A673 (cell line): ENCODE measurements at places on chromosomes 11 and 22.
A peak's percentile ranks its signal among the peaks of the same experiment; 100 is the strongest.

GRCh38 chr22:22021162-22021750 lies 38.7 kb upstream of the TOP3B start:
- no peak for DNase-seq

DNA sequence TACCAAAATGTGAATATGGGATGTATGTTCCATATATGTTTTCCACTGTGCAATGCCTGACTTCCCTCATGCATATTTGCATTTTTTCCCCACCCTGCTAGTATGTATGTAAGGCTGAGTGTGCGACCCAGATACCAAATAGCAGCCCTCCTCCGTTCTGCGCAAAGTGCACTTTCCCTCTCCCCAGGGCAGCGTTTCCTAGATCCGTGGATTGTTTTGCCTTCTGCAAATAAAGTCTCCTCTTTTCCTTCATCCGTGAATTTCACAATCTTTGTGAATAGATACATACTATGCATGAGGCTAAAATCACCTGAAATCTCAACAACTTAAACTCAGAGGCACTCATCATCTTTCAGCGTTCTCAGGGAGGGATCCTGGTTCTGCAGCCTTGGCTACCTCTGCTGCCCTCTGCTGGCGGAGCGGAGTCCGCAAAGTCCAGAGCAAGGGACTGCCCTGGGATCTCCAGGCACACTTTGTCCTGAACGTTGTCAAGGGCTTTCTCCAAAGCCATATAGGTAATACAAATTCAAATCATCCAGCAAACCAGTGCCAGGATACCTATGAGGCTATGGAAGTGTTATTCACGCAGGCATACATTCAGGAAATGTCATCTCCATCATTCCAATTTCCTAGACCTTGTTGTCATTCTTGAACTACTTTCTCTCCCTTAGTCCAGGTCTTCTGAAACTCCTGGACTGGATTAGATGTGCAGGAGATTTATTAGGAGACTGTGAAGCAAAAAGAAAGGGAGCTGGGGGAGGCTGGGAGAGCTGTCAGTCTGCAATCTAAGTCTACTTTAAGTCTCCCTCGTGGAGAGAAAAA lies 53.1 kb downstream of the CNTF start:
- peak; percentile 75 for DNase-seq

- DNase-seq = peak; percentile 63
Measured at GRCh38 chr11:37087650-37088572, 489.9 kb upstream of the RAG2 start.

DNA sequence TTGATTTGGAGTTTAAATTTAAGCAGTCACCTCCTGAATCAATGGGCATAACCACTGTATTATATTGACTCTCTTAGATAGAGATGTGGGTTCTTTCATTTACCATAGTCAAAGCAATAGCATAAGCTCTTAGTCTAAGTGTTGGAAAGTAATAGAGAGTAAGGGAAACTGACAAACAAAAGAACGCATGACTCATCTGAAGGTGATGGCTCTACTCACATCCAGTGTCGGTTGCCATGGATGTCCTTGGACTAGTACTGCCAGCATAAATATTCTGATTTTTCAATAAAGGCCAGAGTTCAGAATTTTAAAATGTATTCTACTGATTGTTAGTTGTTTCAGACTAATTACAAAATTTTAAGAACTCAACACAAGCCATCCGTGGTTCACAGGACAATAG lies 444.9 kb upstream of the DDI1 start:
- DNase-seq = no peak

- DNase-seq = no peak
Measured at GRCh38 chr22:24407884-24408283, 19.5 kb upstream of the ADORA2A start.

DNA sequence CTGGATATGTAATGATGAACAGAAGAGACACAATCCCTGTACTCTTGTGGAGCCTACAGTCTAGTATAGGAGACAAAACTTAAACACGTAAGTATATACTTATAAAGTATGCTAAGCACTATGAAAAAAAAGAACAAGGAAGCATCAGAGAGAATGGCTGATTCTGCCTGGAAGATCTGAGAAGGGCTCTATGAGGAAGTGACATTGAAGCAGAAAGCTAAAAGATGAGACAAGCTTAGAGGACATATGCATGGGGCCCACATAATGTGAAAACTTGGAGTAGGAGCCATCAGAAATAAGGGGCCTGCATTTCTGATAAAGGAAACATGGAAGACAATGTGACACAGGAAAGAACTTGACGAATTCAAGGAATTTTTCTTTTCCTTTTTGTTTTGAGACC lies 16.6 kb downstream of the SAA1 start:
- no peak for DNase-seq

GRCh38 chr11:61338783-61339489 lies 5.9 kb downstream of the TKFC start:
- DNase-seq = no peak

DNA sequence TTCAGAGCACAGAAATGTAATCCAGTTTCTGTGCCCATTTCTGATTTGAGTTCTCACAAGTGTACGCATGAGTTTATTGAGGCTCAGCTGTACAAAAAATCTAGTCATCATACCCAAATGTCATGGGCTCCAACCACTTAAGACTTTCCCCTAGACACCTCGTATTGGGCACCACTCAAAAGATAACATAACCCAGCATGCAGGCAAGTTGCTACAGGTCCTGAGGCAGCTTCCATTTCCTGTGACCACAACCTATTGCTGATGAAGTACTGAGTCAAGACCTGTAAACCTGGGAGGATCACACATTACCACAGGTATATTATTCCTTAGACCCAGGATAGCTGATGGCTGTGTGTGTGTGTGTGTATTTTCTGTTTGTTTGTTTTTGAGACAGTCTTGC lies 95.2 kb downstream of the MRTFA start:
- DNase-seq = no peak

- DNase-seq = no peak
Measured at GRCh38 chr11:119126675-119127268, 5.4 kb downstream of the HINFP start.

GRCh38 chr11:126337126-126337473 lies 18.4 kb upstream of the ST3GAL4 start:
- no peak for DNase-seq

GRCh38 chr11:1348796-1349326 lies 39.4 kb upstream of the TOLLIP start:
- no peak for DNase-seq

DNA sequence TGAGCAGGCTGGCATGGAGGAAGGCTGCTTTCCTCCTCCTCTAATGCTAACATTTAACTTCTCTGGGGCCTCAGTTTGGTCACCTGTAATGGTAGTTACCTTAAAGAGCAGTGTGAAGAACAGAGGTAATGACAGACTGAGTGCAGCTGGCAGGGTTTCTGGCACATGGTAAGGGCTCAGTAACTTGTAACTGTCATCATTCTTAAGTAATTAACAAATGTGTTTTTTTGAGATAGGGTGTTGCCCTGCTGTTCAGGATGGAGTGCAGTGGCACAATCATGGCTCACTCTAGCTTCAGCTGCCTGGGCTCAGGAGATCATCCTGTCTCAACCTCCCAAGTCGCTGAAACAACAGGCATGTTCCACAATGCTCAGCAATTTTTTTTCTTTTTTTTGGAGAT lies 242.0 kb upstream of the SYN3 start:
- DNase-seq = no peak

DNA sequence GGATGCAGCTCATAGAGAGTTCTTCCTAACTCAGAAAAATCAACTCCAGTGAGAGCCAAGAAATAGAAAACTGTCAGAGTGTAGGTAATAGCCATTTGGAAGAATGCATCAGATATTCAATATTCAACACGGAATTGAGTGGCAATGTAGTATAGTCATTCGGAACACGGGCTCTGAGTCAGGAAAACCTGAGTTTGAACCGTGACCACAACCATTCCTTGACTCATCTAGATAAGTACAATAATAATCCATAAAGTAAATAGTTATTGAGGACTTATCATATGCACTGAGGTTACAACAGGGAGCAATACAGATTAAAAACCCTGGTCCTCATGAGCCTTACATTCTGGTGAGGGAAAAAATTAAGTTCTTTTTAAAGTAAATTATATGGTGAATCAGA lies 62.6 kb upstream of the PHF21A start:
- no peak for DNase-seq

- no peak for DNase-seq
Measured at GRCh38 chr11:3905080-3905953, 49.9 kb downstream of the STIM1 start.

- DNase-seq = no peak
Measured at GRCh38 chr11:47413908-47414684, 5.7 kb downstream of the SLC39A13 start.

DNA sequence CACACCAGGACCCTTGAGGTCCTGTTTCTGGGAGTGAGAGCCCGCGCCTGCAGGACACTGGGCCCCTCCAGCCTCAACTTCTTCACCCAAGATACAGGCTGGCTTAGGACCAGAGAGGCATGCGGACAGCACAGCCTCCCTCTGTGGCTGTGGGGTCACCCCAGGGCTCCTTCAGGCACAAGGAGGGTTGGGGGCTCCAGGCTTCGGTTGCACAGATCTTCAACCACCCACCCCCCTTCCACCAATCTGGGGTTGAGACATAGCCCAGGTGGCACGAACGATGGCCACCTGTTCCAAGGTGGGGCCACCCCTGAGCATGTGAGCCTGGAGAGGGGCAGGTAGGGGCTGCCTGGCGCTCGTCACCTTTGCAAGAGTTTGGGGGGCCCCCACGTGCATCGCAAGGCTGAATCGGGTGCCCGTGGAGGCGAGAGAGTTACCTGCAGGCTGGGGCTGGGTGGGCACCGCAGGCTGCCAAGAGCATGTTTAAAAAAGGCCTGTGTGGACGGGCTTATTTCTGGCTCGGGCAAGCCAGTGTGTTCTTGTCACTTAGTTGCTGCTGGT lies 1.2 kb downstream of the ZDHHC8 start:
- no peak for DNase-seq

- DNase-seq = no peak
Measured at GRCh38 chr22:25008666-25009065, 56.1 kb downstream of the KIAA1671 start.
